ENCODE measurements at places on chromosomes 7 and 10.

- DNase-seq: no peak
Observed at GRCh38 chr10:82874671-82875070, 999.7 kb downstream of the NRG3 start.

DNA sequence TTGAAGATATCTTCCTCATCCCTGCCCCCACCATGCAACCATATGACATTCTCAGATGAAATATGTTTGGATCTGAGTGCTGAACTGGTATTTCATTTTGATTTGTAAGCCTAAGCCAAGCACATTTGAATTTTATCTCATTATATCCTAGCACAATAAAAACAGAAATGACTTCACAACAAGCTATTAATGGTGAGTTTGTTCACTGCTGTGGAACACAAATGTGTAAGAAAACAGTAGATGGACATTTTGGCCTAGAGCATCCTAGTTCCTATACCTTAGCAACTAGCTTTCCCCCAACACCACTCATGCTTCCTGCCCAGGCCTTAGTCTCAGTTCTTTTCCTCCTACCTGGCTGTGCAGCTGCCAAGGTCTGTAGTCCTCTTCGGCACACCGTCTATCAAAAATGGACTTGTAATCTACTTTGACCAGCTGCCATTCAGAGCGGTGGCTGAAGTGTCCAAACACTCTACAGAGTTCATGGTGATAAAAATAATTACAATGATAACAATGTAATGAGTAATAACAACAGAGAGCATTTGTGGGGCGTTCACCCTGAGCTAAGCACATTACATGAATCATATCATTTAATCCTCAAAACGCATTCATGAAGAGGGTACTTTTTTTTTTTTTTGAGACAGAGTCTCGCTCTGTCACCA lies 491.9 kb downstream of the SORCS1 start:
- DNase-seq: no peak

GRCh38 chr7:111381590-111381989 lies 180.7 kb downstream of the IMMP2L start:
- DNase-seq: no peak

DNA sequence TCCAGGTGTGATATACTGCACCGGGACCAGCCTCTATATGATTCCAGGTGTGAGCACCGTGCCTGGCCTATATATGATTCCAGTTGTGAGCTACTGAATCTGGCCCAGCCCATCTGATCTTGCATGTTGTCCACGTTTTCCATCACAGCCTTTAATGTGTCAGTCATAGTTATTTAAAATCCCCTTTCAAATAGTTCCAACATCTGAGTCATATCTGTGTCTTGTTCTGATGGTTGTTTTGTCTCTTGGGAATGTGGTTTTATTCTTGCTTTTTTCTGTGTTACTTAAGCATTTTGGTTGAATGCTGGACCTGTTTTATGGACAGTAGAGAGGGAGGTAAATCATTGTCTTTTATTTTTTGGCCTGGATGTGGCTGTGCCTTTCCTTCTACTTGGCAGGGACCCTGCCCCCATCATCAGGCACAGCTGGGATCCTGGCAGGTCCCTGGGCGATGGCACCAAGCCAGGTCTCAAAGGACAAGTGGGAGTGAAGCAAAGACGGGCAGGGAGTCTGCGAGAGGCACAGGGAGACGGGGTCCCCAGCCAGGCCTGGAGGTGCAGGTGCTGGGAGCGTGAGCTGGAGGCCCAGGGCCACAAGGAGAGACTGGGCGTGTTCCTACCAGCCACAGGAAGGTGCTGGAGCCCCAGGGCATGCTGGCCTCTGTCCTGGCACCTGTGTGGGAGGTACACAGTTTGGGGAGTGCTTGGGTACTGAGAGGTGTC lies 94.7 kb downstream of the DYNC2I1 start:
- DNase-seq: no peak

- no peak for DNase-seq
Observed at GRCh38 chr10:133141958-133142340, 18.1 kb upstream of the KNDC1 start.

DNA sequence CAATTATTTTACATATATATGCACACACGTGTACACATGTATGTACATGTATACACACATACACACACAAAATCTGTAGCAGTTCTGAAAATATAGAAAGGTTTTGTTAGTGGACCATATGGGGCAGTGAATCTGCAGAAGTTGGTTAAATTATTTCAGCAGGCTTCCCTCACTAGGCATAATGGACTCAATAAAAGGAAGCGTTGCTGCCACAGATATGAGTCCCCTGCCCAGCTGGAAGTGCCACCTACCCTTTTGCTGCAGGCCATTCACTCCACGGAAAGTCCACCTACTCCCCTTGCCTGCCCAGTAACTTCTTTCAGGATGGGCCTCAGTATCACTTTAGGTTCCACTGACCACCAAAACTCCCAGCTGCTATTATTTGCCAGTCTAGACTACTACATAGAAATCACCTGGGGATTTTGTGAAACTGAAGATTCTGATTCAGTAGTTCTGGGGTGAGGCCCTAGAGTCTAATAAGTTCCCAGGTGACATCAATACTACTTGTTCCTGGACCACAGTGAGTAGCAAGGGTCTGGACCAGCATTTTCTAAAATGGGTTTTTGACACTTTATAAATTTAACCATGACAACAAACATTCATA lies 29.3 kb upstream of the CROT start:
- no peak for DNase-seq
